ENCODE measurements at places on chromosomes 6 and 20. TPM values are rescaled to one million over a fixed set of nuclear protein-coding genes. Genes with fewer than 3 reads are reported as not detected.

The MTO1 gene
- 21.9 TPM for total RNA-seq

The TGM3 gene
- total RNA-seq = not detected

The FOXC1 gene
- total RNA-seq = 3.2 TPM

The LHFPL5 gene
- total RNA-seq = not detected

The SIM1 gene
- total RNA-seq = not detected

The TCF21 gene
- not detected for total RNA-seq

The SPDEF gene
- not detected for total RNA-seq

The SASH1 gene
- total RNA-seq = 123 TPM

The ENPP5 gene
- total RNA-seq = not detected

The LINC00237 gene
- not detected for total RNA-seq

The DEFB124 gene
- not detected for total RNA-seq

The HSPA1L gene
- total RNA-seq = 1.8 TPM

The RNF182 gene
- total RNA-seq = 0.65 TPM

The IL17F gene
- total RNA-seq = not detected

The GPR6 gene
- not detected for total RNA-seq

The FYN gene
- total RNA-seq = 151 TPM

The PNPLA1 gene
- not detected for total RNA-seq

The AIF1 gene
- total RNA-seq = not detected

The TNF gene
- not detected for total RNA-seq

The LPA gene
- not detected for total RNA-seq

The CGAS gene
- total RNA-seq = 4.3 TPM

All from bladder microvascular endothelial cell (primary cell).